ENCODE measurements at places on chromosomes 16 and 17. TPM values are rescaled to one million over a fixed set of nuclear protein-coding genes. Genes with fewer than 3 reads are reported as not detected.

Gene SPNS3
- total RNA-seq: 0.13 TPM

Gene MMP15
- total RNA-seq: 5.1 TPM

Gene CCL16
- 0.85 TPM for total RNA-seq

Gene ZMYND15
- 0.11 TPM for total RNA-seq

Gene KCNH4
- not detected for total RNA-seq

Gene CYBA
- total RNA-seq: 20.8 TPM

Gene AATK
- total RNA-seq: 2.1 TPM

Gene YBX2
- total RNA-seq: 0.07 TPM

Gene CLDN6
- not detected for total RNA-seq

Gene HOXB7
- 0.59 TPM for total RNA-seq

Measured in pulmonary artery endothelial cell (primary cell).